ENCODE measurements at places on chromosomes 3 and 15. TPM values are rescaled to one million over a fixed set of nuclear protein-coding genes. Genes with fewer than 3 reads are reported as not detected.

GRCh38 chr15:61253186-61253585 lies 24.1 kb upstream of the RORA start:
- DNase-seq: no peak

- DNase-seq: no peak
Observed at GRCh38 chr15:40511093-40511471, 40.3 kb downstream of the CHST14 start.

GRCh38 chr15:87354661-87355410 lies 901.7 kb downstream of the NTRK3 start:
- no peak for DNase-seq

Gene BHLHE40
- 15.2 TPM for total RNA-seq
